Left renal pelvis (tissue), 4 donors: ENCODE measurements at places on chromosomes 7 and 10. TPM values are rescaled to one million over a fixed set of nuclear protein-coding genes. Genes with fewer than 3 reads are reported as not detected.

DNA sequence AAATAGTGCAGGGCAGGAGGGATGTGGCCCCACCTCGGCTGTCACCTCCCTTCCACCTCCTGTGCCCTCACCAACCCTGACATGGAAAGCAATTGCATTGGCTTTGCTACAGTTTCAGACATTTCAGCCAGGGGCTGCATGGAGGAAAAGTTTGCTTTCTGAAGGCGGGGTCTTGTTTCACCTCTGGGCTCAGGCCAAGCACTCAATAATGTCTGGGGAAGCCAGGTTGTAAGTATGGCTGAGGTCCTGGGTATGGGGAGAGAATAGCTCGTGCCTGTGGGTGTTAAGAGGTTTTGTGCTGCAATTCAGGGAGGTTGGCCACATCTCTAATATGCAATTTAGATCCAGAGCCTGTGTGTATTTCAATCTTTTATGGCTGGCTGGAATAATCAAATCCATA, 238.4 kb upstream of the MKI67 start:
- DNase-seq: no peak

DNA sequence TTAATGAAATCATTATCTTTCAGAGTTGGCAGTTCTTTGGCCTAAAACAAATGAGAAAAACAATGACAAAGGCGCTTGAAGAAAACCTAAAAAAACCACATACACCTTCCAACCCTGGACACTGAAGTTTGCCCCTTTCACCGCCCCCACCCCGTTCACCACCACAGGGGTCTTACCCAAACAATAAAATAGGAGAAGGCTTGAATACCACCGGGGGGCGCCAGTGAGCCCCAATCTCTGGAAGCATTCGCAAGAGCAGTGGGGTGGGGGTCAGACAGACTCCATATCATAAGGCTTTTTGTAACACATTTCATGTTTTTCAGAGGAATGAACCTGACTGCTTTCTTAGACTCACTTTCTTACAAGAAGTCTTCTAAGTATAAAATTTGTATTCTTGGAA, 163.6 kb downstream of the PIP4K2A start:
- DNase-seq: no peak

DNA sequence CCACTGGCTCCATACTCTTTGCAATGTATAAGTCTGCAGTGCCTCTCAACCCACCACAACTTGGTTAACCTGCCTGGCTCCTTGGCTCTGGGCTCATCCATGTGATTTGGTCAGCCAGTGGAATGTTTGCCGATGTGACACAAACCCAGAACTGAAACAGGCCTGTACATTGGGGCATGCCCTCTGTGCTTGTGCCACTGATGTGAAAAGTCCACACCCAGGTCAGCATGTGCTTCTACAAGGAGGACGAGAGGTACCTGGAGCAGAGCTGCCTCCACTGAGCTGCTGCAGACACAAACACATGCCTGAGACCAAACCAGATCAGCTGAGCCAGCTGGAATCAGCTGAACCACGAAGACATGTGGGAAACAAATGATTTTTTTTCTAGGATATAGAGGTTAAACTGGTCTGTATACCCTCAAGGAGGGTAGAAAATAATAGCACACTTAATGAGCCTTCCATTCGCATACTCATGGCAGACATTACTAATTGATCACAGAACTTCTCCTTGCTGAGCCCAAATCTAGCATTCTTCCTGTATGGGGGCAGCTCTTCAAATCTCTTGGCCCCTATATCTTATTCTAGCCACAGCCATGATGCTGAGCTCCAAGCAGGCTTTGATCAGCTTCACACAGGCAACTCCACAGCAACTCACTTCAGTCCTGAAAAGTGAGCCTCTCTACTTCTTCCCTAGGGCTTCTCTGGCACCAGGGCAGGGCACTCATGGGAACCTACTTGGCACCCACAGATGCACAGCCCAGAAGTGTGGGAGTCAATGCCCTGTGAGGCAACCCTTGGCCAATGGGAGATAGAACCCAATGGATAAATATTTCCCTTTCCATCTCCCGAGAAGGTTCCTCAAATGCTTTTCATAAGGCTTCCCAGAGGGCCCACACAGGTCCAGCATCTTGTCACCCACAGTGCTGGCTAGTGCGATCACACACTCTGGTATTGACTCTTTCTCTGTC, 18.6 kb downstream of the PYROXD2 start:
- DNase-seq: no peak

GRCh38 chr7:74429153-74429747, 24.5 kb upstream of the GTF2IRD1 start:
- no peak for DNase-seq

DNA sequence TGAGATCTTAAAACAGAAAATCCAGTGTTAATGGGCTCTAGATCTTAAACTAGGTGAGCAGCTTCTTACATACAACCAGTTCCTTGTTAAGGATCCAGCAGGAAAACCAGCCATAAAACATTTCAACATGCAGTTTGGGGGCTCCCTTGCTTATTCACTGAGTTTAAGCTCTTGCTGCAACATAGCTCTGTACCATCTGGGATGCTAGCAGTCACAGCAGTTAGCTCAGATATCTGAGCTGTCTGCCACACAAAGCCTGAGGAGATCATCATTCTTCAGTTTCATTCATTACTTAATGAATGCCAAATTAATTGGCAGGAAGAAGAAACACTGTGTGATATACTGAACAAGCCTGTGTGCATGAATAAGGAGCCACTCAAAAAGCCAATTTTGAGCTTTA, 62.8 kb downstream of the PODXL start:
- no peak for DNase-seq

DNA sequence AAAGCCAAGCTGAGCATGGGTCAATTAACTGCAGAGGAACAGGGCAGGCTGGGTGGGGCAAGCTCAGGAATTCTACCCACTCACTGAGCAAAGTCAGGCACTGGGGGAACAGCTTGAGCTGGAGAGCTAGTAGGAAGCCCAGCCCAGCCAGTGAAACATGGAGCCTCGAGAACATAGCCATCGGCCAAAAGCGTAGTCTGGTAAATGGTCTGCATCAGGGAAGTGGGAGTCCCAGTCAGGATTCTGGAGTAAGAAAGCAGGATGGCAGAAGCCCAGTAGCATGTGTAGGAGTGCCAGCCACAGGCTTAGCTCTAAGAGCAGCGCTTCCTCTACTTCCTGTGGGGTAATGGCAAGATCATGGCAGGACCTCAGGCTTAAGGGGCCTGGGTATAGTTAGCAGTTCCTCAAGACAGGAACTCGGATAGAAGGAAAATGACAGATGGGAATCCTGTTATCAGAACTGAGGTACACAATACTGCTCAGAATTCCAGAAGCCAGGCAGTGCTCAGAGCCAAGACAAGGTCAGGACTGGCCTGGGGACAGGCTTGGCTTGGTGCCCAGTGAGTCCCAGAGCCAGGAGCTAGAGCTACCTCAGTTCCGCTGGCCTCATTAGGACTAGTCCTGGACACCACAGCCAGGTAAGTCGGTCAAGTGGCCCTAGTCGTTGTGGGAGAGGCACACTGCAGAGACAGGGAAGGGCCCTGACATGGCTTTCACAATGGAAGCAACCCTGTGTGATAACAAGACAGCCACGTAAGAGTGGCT, 65.4 kb upstream of the MXI1 start:
- no peak for DNase-seq

- DNase-seq: no peak
Measured at GRCh38 chr10:77068272-77068671, 569.3 kb downstream of the KCNMA1 start.

DNA sequence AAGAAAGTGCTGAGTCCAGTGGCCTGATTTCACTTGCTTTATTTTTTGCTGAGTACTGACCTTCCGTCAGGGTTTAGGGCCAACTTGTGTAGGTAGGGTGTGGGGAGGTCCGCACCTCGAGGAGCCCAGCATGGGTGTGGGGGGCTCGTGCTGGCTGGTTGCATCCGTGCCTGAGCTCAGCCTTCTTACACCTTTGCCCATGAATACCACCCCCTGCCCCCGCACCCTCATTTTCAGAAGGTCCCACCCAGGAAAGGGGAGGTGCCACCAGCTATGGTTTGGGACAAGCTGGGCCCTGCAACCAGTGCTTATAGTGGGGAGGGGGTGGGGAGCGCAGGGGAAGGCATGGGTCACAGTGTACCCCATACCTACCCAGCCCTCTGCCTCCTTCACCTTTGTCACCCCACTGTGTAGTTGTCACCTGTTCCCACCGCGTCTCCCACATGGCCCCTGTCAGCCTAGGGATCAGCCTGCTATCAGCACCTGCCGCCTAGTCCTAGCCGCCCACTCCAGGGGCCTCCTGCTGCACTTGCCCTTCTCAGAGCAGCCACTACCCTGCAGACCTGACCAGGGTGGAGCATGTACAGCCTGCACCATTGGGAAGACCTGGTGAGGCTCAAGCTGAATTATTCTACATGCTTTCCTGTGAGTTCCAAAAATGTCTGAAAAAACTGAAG, 146.2 kb upstream of the RET start:
- DNase-seq: no peak

- DNase-seq: no peak
Measured at GRCh38 chr10:70578371-70578947, 24.1 kb downstream of the PRF1 start.

GRCh38 chr7:2807845-2808772, 36.0 kb downstream of the GNA12 start:
- DNase-seq: no peak

DNA sequence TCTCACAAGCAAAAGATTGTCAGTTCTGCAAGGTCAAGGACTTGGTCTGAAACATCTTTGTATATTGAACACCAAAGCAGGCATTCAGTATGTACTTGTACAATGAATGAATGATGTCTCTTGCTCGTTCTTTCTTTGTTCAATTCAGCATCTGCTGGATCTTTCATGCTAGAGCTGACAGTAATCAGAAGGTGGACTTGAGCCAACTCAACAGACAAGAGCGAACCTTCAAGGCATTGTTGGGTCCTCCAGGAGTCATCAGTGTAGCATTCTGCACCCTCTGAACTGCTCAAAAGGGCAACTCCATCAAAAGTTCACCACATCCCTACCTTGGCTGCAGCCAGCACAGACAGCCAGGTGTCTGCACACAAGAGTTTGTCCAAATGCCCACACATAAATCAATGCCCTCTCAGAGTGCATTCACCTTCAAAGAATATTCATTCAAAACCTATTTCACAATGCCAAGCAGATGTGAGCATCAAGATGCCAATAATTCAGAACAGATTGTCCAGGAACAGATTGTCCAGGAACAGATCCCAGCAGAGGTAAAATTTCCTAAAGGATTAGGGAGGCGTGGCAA, 386.7 kb downstream of the CALN1 start:
- DNase-seq: no peak

DNA sequence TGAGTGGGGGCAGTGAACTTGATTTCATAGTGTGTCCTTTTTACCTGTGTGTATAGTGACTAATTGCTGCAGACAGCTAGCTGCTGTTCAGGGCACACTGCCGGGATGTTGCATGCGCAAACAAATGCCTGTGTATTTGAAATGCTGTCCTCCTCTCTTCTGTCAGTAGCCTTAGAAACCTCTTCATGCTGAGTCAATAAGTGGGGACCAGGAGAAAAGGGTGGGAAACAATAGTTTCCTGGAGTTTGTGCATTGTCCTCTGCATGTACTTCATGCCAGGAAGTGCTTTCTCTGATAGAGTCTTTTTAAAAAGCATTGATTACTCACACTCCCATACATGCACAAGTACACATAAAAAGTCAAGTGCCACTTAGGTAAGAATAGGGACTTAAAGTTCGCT, 1183.7 kb upstream of the CELF2 start:
- no peak for DNase-seq

DNA sequence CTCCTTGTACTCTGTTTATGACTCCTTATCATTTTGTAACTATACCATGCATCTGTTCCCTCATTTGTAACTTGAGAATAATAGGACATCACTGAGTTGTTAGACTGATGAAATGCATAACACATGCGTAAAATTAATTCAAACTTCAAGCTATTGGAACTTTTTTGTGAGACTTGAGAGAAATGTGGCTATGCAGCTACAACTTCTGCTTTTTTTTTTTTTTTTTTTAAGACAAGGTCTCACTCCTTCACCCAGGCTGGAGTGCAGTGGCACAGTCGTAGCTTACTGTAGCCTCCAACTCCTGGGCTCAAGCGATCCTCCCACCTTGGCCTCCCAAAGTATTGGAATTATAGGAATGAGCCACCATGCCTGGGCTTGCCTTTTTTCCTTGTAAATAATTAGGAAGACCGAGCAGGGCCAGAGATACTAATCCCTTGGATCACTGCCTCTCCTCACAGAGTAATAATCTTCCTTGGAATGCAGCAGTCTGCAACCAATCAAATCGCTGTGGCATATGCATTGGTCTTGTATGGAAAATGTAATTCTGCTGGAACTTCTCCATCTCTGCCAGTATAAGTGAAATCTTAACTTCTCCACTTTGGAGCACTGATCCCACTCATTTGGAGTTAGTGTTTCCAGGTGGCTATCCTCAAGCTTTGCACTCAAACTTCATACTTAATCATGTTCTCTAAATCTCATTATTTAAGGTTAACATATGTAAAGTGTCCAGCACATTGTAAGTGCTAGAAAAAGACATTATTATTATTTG, 2.0 kb upstream of the PANK1 start:
- DNase-seq: no peak

DNA sequence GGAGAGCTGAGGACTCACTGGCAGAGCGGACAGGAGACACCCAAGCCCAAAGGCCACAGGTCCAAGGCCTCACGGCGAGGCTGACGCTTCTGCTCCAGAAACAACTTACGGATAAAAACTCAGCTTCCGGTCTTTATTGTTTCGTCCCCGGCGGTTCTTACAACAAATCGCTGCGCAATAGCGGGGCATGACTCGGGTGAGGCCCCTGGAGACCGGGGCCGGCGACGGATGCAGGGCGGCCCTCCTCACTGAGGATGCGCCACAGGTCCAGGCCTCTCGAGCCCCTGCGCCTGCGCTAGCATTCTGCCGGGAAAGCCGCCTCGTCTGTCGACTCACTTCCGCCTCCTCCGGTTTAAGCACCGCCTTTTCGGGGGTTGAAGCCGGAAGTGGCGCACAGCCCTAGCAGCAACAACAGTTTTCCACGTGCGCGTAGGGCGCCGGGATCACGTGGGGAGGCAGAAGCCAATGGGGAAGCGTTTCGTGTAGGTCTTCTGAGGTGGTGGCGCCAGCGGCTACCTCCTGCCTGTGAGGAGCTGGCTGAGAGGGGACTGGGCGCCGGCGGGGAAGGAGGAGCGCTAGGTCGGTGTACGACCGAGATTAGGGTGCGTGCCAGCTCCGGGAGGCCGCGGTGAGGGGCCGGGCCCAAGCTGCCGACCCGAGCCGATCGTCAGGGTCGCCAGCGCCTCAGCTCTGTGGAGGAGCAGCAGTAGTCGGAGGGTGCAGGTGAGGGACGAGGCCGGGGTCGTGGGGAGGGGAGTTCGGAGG, at the start of the genes DNAJB9 and THAP5:
TSS of gene DNAJB9 (plus strand) at position 494 of the 765 bp plus-strand sequence. CDS start 1,853 bp downstream, outside the sequence.
TSS of gene THAP5 (minus strand) at position 326 of the 765 bp plus-strand sequence. CDS start at position 189, 137 bp downstream.
- DNase-seq: peak; percentile 98

- no peak for DNase-seq
Measured at GRCh38 chr7:37786741-37787569, 61.4 kb upstream of the NME8 start.

GRCh38 chr7:71186535-71187057, 54.7 kb downstream of the GALNT17 start:
- DNase-seq: no peak

- no peak for DNase-seq
Measured at GRCh38 chr7:151453326-151453791, 13.4 kb upstream of the CRYGN start.

- no peak for DNase-seq
Measured at GRCh38 chr10:43135656-43136055, 2.6 kb upstream of the CSGALNACT2 start.

Gene GRID2IP
- 0.70 TPM for polyA plus RNA-seq

Gene HOXA7
- 29.5 TPM for polyA plus RNA-seq

Gene MYO1G
- polyA plus RNA-seq: 0.84 TPM

Gene SLC16A9
- polyA plus RNA-seq: 41.1 TPM

Gene GDF2
- polyA plus RNA-seq: not detected

Gene ACSM6
- polyA plus RNA-seq: 0.21 TPM

Gene WDFY4
- 1.7 TPM for polyA plus RNA-seq

Gene ATG9B
- 1.2 TPM for polyA plus RNA-seq

Gene PNLIPRP3
- polyA plus RNA-seq: not detected

Gene RTKN2
- polyA plus RNA-seq: 9.6 TPM

Gene CFTR
- polyA plus RNA-seq: 9.1 TPM

Gene FAM25A
- polyA plus RNA-seq: not detected
